CD8-positive, alpha-beta memory T cell (primary cell): ENCODE measurements at places on chromosomes 16 and 17.

DNA sequence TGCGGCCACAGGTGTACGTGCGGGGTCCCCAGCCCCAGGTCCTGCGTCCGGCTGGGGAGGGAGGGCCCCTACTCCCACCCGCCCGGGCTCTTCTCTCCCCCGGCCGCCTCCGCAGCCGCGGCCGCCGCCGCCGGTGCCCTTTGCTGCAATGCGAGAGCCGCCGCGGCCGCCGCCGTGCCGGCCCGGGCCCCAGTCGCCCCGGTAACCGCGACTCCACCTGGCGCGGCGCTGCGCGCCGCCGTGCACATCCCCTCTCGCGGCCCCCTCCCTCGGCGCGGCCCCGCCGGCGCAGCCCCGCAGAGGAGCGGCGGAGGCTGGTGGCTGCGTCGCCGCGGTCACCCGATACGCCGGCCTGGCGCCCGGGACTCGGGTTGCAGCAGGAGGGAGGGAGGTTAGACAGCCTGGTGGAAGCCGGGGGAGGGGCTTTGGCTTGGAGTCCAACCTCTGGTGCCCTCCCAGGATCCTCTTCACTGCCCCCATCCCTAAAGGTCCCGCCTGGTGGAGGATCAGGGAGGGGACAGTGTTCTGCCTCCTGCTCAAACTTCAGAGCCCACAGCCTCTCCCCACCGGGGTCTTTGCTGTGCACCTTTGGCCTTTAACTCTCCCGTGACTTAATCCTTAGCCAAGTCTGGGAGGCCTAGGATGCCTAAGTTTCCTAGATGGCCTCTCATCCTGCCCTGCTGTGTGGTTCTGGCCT is 32.9 kb downstream of the SRCIN1 start:
- DNase-seq = no peak

- peak; percentile 43 for DNase-seq
Measured at GRCh38 chr17:43907425-43907981, at the start of gene MPP2. Gene MPP2 (minus strand): TSS chr17:43907536. CDS start chr17:43904460, 3,076 bp downstream.

GRCh38 chr17:31788571-31788946 is 70.5 kb downstream of the COPRS start:
- DNase-seq = no peak

- DNase-seq = no peak
Measured at GRCh38 chr16:84284154-84284722, 10.4 kb upstream of the WFDC1 start.

GRCh38 chr16:81623365-81624102 is 155.6 kb upstream of the PLCG2 start:
- DNase-seq = peak; percentile 45

- no peak for DNase-seq
Measured at GRCh38 chr16:87466975-87467501, 25.8 kb downstream of the ZCCHC14 start.

DNA sequence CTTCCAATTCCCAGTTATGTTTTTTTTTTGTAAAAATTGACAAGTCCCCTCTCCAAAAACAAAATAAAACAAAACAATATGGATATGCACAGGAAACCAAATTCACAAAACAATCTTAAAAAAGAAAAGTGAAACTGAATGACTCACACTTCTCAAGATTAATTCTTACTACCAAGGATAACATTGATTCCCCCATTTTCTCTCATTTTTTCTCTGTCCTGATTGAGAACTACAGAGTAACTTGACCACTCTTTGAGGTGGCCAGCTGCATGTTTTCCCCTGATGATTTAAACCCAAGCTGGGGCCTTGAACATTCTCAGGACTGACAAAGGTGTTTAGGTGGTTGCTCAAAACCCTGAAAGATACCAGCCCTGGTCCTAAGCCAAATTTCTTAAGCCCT is 149.0 kb downstream of the AHSP start:
- no peak for DNase-seq

DNA sequence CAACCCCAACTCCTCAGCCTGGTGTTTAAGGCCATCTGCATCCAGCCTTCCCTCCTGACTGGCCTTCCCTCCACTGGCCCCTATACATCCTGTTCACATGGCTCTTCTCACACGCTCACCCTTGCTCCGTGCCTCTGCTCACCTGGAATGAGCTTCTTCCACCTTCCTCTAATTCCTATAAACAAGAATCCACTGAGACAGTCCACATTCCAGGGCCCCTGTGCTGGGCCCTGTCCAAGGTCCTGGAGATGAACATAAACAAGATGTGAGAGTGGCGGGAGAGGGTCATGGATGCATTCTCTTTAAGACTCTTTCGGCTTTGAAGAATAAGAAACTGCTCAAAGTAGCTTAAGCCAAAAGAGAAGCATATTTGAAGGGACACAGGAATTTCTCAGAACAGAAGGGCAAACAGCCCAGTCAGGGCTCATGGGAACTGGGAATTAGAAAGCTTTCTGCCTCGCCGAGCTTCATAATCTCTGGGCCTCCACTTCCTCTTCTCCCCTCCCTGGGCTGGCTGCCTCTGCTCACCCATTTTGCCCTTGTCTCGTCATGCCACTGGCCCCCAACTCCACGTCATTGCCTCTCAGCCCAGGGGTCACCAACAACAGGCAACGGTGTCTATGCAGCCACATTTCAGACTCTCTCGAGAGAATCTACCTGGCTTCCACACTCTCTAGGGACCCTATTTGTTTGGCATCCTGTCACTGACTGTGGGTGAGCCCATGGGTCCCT is 13.5 kb downstream of the SPPL2C start:
- DNase-seq = no peak

GRCh38 chr16:13391337-13391736 is 489.9 kb downstream of the SHISA9 start:
- DNase-seq = no peak

GRCh38 chr16:19718624-19718965 is 524 bp downstream of the IQCK start:
- DNase-seq = no peak
